ENCODE measurements at places on chromosomes 4 and X.

GRCh38 chr4:99383833-99384392 lies 31.4 kb upstream of the ADH1C start:
- DNase-seq, result no peak

- no peak for DNase-seq
Observed at GRCh38 chrX:113275804-113276203, 435.2 kb upstream of the AMOT start.

DNA sequence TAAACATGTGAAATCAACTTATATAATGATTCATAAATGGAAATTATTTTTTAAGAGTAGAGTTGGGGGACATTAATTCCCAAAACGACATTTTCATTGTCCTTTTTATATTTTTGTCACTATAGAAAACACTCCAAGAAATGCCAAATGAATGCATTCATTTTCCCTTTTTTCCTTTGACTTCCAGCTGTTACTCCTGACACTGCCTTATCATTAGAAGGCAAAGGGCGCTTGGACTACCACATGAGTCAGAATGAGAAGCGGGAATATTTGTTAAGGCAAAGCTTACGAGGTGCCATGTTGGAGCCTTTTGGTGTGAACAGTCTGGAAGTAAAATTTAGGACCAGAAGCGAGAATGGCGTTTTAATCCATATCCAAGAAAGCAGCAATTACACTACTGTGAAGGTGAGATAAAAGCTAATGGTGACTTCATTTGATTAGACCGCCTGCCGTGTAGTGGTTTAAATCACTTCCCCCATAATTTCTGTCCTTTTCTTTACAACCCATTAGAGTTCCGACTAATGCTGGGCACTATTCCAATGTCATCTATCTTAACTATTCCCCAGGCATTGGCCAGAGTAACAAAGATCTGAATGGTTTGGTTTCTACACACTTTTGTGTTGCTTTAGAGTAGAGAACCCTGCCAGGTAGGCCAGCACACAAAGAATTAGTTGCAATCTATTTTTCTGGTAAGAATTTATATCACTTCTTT lies 166.7 kb downstream of the FAT4 start:
- peak; percentile 64 for DNase-seq

GRCh38 chrX:39491548-39492297 lies 606.0 kb downstream of the BCOR start:
- no peak for DNase-seq
